ENCODE measurements at places on chromosomes 4 and X.
A peak's percentile ranks its signal among the peaks of the same experiment; 100 is the strongest.

GRCh38 chrX:150229030-150229429, 134.1 kb upstream of the MAMLD1 start:
- DNase-seq = no peak

DNA sequence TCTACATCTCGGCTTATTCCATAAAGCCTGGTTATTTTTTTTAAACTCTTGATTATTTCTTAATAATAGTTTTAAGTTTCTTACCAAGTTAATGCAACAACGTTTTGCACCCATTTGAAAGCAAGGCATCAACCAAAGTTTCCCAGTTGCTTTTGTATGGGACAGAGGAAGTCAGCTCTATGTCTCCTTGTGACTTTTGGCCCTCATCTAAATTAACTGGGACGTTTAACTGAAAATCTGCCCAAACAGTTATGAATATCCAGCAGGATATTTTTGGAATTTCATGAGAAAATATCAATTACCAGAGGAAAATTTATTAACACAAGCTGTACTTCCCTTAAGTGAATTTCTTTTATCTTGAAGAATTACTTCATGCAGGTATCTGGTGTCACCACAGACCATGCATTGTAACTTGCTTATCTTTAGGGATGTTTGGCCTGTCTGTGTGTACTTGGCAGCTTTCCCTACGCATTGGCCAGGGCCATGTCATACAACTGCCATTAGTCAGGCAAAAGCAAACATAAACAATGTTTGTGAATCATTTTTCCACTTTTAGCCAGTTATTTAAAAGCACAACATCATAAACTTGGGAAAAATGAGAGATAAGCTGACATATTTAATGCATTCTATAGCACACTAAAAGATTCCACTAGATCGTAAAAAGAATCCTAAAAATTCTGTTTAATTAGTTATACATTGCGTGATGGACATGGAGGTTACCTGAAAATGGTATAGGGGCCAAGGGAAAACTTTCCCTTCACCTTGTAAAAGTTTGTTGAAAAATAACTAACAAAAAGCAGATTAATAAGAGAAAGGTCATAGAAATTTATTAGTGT, 101.4 kb upstream of the PDE5A start:
- DNase-seq = peak; percentile 85

- peak; percentile 72 for DNase-seq
These were observed 6.0 kb upstream of the EFNB1 start for GRCh38 chrX:68822641-68823410.

GRCh38 chr4:22512306-22512705, 3.6 kb downstream of the ADGRA3 start:
- no peak for DNase-seq

All from choroid plexus epithelial cell (primary cell).